ENCODE measurements at places on chromosomes 16 and 17.

DNA sequence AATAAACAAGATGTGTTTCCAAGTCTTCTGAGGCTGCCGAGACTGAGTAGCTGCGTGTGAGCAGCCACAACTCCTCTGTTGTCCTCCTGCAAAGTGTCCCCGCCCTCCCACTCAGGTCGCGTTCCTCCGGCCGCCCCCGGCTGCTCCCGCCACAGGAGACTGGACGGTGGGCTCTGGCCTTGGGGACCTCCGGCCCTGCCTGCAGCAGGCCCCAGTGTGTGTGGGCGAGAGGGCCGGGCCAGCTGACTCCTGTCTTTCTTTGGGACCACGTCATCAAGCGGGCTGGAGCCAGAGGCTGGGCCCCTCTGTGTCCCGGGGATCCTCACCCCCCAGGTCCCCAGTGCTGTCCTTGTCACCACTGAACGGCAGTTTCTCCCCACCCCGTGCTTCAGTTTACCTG, 175.3 kb downstream of the NPIPB11 start:
- DNase-seq, result no peak

DNA sequence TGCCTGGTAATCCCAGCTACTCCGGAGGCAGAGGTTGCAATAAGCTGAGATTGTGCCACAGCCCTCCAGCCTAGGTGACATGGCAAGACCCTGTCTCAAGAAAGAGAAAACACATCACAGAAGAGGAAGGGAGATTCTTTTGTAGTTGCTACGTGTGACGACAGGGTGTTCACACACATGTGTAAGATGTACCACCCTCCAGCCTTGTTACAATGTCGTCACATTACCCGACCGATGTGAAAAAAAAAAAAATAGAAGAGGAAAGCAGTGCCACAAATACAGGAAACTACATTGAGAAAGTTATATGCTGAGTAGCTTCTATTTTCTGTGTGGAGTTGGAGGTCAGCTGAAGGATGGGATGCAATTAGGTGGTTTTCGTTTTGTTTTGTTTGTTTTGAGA, 56.0 kb downstream of the CLUH start:
- DNase-seq, result no peak

DNA sequence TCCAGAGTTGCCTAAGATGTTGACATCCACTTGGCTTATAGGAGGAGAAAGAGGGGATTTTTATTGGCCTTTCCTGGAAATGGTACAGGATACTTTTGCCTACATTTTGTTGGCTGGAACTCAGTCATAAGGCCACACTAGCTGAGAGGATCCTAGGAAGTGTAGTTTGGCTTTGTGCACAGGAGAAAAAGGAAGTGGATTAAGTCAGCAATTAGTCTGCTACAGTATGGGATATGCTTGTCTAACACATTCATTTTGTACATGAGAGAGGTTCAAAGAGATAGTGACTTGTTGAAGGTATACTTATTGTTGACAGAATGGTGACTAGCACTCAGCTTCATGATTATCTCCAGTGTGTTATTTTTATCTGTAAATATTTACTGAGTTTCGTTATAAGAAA, 10.3 kb downstream of the UTP18 start:
- DNase-seq, result no peak

- no peak for DNase-seq
Measured at GRCh38 chr16:72099377-72099818, 5.8 kb downstream of the DHX38 start.

DNA sequence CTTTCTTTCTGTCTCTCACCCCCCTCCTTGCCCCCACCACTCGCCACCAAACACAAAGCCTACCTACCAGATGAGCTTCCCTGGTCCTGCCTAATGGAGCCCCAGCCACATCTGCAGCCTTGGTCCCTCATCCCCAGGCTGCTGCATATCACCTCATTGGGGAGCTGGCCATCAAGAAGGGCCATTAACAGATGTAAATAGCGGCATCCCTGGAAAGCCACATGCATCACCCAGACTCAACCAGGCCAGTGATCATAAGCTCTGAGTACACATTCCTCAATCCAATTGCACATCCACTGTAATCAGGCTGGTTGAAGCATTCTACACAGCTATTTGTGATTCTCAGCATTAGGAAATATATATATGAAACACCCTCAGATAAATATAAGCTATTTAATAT, 211.7 kb upstream of the C17orf78 start:
- DNase-seq, result no peak

GRCh38 chr17:6286233-6286632, 148.7 kb downstream of the AIPL1 start:
- no peak for DNase-seq

DNA sequence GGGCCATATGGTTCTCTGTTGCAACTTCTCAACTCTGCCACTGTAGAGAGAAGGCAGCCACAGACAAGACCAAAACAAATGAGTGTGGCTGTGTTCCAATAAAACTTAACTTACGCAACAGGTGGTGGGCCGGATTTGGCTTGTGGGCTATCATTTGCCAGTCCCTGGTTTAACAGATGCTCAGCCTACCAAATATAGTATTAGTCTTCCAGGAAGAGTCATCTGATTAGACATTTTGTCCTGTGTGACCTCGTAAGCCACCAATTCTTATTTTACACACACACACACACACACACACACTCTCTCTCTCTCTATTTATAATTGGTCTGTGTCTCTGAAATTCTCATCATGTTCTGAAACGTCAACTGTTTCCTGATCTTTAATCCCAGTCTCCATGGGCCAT, 245.9 kb downstream of the XYLT1 start:
- no peak for DNase-seq

DNA sequence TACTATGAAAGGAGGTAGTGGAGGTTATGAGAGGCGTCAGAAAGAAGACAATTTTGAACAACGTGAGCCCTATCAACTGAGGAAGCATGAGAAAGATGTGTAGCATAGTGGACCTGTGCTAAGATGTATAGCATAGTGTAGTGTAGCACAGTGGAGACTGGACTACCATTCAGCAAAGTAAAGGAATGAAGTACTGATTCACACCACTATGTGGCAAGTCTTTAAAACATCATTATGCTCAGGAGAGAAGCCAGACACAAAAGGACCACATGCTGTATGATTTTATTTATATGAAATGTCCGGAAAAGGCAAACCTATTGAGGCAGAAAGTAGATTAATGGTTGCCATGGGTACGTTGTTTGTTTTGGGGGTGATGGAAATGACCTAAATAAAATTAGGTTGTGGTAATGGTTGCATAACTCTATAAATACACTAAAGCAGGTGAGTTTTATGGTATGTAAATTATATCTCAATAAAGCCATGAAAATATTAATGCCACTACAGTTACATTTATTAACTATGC, 20.4 kb upstream of the XYLT1 start:
- DNase-seq, result no peak

DNA sequence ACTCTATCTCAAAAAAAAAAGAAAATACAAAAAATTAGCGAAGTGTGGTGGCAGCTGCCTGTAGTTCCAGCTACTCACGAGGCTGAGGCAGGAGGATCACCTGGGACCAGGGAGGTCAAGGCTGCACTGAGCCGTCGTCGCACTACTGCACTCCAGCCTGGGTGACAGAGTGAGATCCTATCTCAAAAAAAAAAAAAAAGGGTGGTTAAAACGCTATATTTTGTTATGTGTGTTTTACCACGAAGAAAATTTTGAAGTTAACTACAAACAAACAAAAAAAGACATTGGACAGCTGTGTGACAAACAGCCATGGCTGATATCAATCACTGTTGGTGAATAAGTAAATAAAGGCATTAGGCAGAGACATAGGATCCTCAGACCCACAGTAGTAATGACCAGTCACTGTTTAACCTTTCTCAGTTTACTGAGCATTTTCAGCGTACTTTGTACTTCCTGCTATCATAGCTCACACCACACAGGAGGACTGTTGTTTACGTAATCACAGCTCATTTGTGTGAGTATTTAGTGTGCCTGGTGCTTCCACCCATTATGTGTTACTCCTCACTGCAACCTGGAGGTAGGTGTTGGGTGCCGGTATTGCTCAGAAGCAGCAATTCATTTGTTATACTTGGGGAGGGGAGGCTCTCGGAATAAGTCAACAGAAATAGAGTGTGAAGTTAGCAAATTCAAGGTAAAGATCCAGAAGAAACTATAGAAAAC, 55.4 kb downstream of the COPRS start:
- DNase-seq, result no peak

- no peak for DNase-seq
Measured at GRCh38 chr16:74309789-74310781, 13.5 kb downstream of the PSMD7 start.

DNA sequence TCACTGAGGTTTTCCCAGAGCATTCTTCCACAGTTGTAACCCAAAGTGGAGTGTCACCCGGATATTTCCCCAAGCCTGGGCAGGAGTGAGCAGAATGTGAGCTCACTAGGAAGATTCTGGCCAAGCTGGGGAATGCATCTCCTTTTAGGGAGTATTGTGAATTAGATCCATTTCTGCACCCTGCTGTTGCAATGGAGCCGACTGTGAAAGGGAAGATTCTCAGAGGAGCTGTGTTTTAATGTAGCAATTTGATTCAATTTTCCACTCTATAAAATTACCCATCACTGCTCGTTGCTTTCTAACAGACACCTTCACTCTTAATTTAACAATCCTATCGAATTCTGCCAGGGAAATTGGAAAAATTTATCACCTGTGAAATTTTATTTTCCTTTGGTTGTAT, 70.8 kb downstream of the SNX11 start:
- DNase-seq, result no peak

GRCh38 chr17:29368161-29368560, 22.0 kb upstream of the TAOK1 start:
- DNase-seq, result no peak

DNA sequence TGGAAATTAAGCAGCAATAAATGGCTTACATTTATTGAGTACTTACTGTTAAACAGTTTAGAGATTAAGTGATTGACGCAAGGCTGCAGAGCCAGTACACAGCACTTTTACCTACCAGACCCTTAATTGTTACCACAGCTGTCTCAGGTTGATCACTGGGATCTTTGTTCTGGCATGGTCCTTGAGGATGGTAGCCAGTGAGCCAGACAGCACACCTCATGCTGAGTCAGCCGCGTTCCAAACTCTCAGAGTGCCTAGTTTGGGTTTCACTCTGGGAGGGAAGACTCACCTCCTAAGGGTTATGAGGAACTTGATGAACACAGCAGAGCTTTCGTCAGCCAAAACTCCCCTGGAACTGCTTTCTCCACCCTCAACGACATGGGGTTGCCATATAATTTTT, 20.4 kb downstream of the CDH3 start:
- DNase-seq, result no peak

- DNase-seq, result no peak
Measured at GRCh38 chr16:58713742-58714141, 20.4 kb downstream of the GOT2 start.

GRCh38 chr17:76239538-76240274, 587 bp downstream of the RNF157 start:
- DNase-seq, result no peak

DNA sequence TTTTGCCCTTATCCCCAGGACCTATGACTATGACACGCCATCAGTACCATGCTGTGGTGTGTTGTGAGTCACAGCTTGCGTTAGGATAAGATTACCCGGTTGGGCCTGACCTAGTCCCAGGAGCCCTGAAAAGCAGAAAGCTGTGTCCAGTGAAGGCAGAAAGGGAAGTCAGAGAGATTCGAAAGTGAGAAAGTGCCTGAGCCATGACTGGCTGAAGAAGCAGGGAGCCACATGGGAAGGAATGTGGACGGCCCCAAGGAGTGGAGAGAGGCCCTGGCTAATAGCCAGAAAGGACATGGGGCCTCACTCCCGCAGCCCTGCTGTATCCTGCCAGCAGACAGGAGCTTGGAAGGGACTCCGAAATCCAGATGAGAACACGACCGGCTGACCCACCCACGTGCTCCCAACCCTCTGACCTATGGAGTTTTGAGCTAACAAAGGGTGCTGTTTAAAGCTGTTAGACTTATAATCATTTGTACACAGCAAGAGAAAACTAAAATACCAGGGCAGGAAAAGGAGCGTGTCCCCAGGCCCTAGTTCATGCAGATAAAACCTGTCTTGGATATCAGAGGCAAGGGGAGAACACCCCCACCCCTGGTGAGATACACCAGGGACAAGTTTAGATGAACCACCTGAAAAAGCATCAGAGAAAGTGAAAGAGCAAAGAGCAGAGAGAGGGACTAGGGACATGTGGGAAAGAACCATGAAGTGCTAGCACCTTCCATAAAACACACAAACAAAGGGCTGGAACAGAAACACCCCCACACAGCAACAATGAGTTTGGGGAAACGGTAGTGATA, 115.3 kb downstream of the SLC39A11 start:
- no peak for DNase-seq

GRCh38 chr16:66043326-66043725, 323.2 kb upstream of the CDH5 start:
- no peak for DNase-seq

- DNase-seq, result no peak
Measured at GRCh38 chr16:67987460-67988160, 7.3 kb upstream of the DPEP3 start.

DNA sequence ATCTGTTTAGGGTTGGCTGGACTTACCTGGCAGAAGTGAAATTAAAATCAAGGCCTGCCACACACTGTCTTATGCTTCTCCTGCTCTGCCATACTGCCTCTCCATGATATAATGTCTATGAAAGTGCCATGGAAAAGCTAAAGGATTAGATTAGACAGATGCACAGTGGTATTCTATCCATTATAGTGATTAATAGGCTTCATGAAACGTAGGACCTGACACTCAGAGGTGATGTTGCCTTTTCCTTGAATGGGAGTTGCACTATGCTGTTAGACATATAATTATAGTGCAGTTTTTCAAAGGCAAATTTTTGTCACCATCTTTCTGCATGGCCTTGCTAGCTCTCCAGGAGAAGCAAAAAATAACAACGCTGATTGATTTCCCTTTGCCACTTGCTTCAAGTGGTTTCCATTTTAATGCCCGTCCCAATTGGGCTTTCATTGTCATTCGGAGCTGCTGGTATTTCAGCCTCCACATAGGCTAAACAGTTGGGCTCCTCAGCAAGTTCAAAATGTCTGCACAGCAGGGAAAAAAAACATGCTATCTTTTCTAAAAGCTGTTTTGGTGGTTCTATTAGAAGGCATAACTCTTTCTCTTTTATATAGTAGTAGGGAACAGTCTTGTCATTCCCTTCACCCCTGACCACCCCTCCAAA, 502.8 kb upstream of the GOT2 start:
- DNase-seq, result no peak
